Aortic smooth muscle cell (primary cell): ENCODE measurements at places on chromosomes 5 and 9. TPM values are rescaled to one million over a fixed set of nuclear protein-coding genes. Genes with fewer than 3 reads are reported as not detected.

Gene CDX1
- 0.12 and 0.13 TPM in 2 replicates for total RNA-seq

Gene C9
- 0.25 TPM in 1 of 2 replicates, not detected in the other for total RNA-seq

Gene IFNA6
- total RNA-seq, result not detected in 2 replicates

Gene MARCOL
- not detected in 2 replicates for total RNA-seq

Gene CRHBP
- total RNA-seq, result 0.13 and 0.75 TPM in 2 replicates

Gene SHOC1
- total RNA-seq, result not detected in 2 replicates

Gene PCDHA4
- total RNA-seq, result 0.26 and 0.37 TPM in 2 replicates

Gene LCN6
- not detected in 2 replicates for total RNA-seq

Gene ZDHHC12
- total RNA-seq, result 23.3 and 27.0 TPM in 2 replicates

Gene CAMK4
- 0.37 and 0.66 TPM in 2 replicates for total RNA-seq
